ENCODE measurements at places on chromosomes 6 and 20. TPM values are rescaled to one million over a fixed set of nuclear protein-coding genes. Genes with fewer than 3 reads are reported as not detected.

The ADGRF4 gene
- 0.10 TPM for total RNA-seq

The PEX6 gene
- total RNA-seq: 12.8 TPM

The MLN gene
- not detected for total RNA-seq

The PSORS1C2 gene
- not detected for total RNA-seq

The PPP1R16B gene
- total RNA-seq: 8.5 TPM

The ZKSCAN3 gene
- 4.0 TPM for total RNA-seq

DNA sequence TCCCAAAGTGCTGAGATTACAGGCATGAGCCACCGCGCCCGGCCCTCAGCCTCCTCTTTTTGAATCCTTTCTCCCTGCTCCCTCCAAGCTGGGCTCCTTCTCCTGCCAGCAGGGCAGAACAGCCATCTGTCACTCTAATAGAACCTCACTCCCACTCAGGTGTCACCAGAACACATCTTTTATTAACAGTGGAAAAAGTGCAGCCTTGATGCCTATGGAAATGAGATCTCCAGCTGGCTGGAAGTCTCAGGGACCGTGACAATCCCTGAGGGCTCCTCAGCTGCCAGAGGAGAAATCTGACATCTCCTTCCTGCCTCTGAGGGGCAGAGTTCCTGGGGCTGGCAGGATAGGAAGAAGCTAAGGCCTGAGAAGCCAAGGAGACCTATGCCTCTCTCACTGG, 28.0 kb downstream of the TMC2 start:
- no peak for DNase-seq

DNA sequence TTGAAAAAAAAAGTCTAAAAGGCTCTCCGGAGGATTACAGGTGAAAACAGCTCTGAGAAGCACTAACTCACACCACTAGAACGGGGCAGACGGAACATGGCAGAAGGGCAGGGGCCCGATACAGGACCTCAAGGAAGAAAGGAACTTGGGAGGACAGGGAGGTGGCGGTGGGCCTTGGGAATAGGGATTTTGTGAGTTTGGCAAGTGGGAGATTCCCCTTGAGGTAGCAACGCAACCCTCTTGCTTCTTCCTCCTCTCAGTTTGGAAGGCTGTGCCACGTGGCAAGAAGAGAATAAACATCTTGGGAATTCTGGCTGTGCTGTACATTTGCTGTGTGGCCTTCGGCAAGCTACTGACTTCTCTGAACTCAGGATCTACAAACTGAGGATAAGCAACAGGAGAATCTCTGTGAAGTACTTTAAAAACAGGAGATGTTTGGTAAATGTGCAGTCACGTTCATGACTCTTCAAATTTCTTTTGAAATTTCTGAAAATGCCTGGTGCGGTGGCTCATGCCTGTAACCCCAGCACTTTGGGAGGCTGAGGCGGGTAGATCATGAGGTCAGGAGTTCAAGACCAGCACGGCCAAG, 220.8 kb downstream of the BCAS1 start:
- no peak for DNase-seq

- DNase-seq: no peak
Observed at GRCh38 chr20:16106191-16106849, 466.9 kb downstream of the KIF16B start.

GRCh38 chr20:10264166-10264558, 45.5 kb downstream of the SNAP25 start:
- DNase-seq: no peak

GRCh38 chr6:122736616-122737015, 42.9 kb upstream of the FABP7 start:
- DNase-seq: no peak

GRCh38 chr6:169862043-169862891, 110.8 kb downstream of the ERMARD start:
- DNase-seq: peak; percentile 47

GRCh38 chr20:23020230-23021018, 14.7 kb upstream of the SSTR4 start:
- no peak for DNase-seq

DNA sequence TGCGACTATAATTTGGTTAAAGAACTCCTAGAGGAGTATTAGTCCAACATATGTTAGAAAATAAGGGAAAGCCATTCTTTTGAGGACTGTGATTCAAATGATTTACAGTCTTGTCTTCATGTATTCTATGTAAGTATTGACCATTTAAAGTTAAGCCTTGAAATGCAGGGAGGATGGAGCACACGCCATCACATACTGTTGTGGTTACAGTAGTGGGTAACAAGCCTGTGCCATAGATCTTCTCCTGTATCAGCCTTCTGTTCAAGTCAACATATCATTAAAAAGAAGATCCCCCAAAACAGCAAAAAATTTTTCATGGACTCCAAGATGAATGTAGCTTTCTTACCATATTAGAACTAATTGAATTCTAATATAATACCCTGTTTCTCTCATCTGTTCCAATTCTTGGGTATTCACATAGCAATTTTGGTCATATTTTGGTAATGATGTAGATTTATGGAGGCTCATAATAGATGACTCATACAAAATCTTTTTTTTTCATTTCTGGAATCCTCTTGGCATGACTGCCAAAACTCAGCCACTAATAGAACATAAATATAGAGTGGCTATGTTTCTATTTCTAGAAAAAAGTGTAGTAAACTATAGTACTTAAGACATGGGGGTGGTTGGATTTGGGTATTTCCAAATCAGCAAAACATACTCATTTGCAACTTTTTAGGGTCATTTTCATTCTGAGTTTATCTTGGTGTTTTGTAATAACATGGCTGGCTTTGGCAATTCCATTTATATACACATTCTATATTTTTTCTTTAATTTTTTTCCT, 413.5 kb downstream of the BCKDHB start:
- DNase-seq: no peak

DNA sequence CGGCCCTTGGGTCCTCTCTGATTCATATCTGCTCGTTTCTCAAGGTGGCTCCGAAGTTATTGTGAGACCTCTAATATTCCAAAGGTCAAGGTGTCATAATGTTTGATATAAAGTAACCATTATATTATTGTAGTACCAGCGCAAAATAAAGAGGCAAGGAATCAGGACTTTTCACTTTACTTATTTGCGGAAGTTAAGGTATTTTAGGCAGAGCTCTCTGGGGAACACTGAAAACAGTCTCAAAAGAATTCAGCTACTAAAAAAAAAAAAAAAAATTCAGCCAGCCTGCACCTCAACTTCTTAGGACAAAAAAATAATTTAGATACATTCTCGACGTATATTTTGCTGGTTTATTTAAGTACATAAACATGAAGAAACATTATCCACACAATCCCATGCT, 2.4 kb downstream of the OSER1 start:
- DNase-seq: no peak
